AG09309 (cell line): ENCODE measurements at places on chromosomes 1 and 21.

DNA sequence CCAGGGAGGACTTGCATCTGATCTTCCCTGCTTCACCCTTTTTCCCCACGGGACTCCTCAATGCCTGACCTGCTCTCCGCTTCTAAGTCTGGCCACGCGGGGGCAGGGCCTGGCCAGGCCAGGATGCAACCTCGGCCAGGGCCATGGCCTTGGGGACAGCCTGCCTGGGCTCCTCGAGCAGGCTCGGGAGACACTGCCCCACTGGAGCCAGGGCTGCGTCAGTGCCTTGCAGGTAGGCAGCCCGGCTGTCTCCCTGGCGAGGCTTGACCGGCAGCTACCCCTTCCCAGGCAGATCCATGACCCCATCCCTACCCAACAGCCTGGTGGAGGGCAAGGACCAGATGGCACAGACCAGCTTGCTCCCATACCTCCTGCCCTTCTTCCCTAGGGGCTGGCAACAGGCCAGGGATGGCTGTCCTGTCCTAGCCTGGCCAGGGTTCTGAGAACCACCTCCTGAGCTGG is 2.7 kb upstream of the PRDM16 start:
- DNase-seq, result no peak

GRCh38 chr1:234730475-234730769 is 120.4 kb upstream of the IRF2BP2 start:
- DNase-seq, result no peak

GRCh38 chr1:155255243-155256007 is at the start of gene ENTREP3:
Gene ENTREP3, minus strand, starts transcription at chr1:155255483. Its CDS starts 606 bp downstream, at chr1:155254877.
- no peak for DNase-seq

GRCh38 chr1:119808491-119808890 is 2.8 kb downstream of the REG4 start:
- DNase-seq, result no peak

GRCh38 chr1:202702088-202702487 is 8.2 kb downstream of the SYT2 start:
- no peak for DNase-seq

GRCh38 chr1:192554904-192555303 is 20.7 kb upstream of the RGS1 start:
- no peak for DNase-seq

DNA sequence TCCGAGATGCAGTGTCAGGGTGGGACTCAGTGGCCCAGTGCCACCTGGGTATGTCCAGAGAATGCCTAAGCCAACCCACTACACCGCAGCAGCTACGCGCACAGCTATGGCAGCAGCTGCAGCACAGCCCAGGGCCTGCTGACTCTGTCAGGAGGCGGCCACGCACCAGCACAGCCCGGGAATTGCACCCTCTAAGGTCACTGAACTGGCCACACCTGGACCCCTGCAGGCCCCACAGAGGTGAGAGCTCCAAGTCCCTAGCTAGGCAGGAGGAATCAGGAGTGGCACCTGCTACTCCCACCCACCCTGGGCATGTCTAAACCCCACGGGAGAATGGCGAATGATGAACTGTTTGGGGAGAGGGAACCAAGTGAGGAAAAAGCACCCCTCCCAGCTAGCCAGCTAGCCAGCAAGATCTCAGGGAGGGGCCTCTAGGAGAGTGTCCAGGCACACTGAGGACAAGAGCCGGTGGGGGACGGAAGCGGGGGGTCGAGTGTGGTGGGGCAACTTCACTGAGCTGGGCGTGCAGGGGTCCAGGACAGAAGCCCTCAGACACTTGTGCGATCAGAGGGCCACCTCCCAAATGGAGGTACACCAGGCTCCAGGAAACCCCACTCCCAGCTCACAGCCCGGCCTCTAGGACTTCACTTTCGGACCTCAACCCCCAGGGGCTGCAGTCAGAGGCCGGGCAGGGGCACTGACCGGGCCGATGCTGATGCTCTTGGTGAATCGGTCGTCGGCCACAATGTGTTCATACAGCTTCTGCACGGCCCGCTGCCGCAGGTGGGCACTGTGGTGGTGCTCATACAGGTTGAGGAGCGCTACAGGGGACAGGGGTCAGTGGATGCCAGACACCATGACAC is 13.9 kb downstream of the LSS start:
- DNase-seq, result no peak

GRCh38 chr1:234230414-234230862 is 142.8 kb upstream of the COA6 start:
- no peak for DNase-seq

DNA sequence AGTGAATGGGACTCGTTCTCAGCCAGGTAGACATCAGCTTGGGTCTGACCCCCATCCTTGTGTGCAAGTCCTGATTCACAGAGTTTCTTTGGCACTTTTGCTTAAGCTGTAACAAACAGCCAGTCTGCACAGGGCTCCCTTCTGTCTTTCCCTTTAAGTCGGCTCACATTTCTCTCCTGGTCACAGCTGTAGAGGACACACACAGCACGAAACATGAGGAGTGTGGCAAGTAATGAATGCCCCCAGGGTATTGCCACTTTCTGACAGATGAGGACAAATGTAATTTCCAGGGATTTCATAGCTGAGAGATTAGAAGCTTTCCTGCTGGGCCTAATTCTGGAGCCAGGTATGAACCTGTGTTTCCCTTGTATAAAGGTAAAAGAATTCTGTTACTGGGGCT is 423.5 kb downstream of the KIF26B start:
- DNase-seq, result no peak

GRCh38 chr21:34967509-34968289 is 81.4 kb downstream of the RUNX1 start:
- DNase-seq, result no peak

DNA sequence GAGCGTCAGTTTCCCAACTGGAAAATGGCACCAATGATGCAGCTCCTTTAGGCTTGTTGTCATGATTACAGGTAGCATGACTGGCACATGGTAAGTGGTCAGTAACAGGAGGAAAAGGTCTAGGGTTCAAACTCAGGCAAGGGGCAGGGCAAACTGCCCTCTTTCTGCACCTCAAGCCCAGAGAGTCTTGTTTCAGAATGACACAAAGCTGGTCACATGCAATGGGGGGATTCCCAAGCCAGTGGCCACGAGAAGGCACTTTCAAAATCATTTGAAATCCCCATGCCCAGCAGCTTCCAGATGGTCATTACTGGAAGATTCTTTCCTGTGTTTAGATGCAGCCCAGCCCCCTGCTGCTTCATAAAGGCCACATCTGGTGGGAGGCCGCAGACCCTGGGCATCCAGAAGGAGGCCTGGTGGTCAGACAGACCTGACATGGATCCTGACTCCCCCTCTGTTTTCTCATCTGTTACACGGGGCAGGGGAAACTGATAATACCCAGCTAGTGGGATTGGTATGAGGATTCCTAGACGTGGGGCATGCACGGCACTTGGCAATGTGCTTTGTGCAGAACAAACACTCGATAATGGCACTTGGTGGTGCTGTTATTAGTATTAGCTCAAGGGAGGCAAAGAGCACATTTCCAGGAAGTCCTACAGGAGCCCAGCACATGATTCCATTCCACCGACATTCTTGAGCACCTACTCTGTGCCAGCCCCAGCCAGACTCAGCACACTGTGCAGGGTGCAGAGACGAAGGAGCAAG is 6.9 kb upstream of the PLA2G2D start:
- DNase-seq, result no peak

DNA sequence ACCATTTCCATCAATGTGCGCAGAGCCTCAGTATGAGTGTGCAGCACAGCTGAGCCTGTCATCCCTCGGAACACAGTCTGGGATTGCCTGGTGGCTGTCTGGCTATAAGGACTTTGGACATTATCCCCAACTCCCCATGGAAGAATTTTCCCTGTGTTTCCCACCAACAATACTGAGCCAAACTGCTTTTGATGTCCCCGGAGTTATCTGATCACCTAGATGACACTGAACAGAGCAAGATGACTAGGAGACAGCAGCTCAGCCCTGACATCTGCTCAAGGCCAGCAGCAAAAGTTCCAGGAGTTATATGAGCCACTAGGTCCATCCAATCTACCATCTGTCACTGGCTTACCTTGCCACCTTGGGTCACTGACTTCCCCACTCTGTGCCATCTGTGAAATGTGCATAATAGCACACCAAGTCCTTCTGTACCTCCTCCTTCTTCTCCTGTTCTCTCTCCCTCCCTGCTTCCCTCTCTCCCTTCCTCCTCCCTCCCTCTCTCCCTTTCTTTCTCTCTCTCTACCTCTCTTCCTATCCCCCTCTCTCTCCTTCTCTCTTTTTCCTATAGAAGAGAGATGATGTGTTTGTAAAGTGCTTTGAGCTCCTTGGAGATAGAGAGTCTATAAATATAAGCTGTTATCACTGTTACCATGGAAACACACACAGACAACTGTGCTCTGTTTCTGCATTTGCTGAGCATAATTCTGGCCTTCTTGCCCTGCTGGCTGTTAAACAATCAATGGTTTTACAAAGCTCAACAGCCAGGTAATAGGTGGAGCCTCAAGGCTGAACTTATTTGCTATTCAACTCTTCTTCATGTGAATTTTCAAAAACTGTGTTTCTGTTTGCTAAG is 19.7 kb upstream of the ATP1B1 start:
- no peak for DNase-seq

DNA sequence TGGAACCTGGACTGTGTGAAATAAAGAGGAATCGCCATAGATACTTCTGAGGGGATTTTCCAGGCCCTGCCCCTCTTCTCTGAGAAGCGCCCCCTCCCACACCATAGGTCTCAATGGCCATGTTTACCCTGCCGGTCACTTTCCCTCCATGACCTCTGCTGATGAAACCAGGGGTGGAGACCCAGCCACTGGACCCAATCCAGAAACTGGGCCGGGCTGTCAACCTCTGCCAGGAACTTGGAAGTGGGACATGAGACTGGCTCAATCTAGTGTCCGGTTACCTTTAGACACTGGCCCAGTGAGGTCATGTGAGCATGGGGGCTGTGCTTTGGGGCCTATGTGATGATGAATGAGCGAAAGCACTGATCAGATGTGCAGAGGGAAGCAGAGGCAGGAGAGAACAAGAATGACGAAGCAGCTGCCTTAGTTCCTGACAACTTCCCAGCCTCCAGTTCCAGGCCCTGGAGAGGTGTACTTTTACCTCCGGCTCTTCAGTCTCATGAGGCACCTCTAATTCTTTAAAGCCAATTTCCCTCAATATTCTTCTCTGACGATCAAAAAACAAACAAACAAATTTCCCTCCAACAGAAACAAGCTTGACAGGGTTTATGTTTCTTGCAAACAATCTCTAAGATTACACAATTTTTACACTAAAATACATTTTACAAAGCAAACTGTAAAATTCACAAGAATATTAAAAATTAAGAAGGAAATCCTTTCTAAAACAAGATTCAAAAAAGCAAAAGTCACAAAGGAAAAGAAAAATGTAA is 4.9 kb downstream of the ASAP3 start:
- no peak for DNase-seq
